CD8-positive, alpha-beta memory T cell (primary cell): ENCODE measurements at places on chromosomes 13 and 19.
A peak's percentile ranks its signal among the peaks of the same experiment; 100 is the strongest.

- no peak for DNase-seq
These were observed 41.8 kb upstream of the ZNF429 start for GRCh38 chr19:21463449-21464105.

GRCh38 chr19:29533578-29534544, 8.1 kb downstream of the VSTM2B start:
- DNase-seq: no peak

DNA sequence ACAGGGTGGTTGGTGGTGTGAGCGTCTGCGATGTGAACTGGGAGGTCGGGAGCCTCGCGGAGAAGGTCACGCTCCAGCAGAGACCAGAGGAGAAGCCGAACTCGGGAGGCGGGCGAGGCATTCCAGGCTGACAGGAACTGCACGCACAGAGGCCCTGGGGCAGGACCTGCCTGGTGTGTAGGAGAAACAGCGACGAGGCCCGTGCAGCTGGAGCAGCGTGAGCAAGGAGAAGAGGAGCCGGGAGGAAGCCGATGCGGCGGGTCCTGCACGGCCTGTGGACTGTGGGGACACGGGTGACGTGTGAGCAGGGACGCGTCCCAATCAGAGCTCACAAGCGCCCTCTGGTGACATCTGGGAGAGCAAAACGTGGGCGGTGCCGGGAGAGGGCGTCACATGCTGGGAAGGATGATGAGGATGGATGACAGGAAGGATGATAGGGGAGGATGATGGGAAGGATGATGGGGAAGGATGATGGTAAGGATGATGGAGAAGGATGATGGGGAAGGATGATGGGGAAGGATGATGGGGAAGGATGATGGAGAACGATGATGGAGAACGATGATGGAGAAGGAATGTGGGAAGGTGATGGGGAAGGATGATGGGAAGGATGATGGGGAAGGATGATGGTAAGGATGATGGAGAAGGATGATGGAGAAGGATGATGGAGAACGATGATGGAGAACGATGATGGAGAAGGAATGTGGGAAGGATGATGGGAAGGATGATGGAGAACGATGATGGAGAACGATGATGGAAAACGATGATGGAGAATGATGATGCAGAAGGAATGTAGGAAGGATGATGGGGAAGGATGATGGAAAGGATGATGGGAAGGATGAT, 16.1 kb upstream of the MADCAM1 start:
- no peak for DNase-seq

- DNase-seq: peak; percentile 26
These were observed 924 bp downstream of the RGCC start for GRCh38 chr13:41458187-41458760.

- DNase-seq: no peak
These were observed 136.6 kb upstream of the USP29 start for GRCh38 chr19:56983171-56983570.

DNA sequence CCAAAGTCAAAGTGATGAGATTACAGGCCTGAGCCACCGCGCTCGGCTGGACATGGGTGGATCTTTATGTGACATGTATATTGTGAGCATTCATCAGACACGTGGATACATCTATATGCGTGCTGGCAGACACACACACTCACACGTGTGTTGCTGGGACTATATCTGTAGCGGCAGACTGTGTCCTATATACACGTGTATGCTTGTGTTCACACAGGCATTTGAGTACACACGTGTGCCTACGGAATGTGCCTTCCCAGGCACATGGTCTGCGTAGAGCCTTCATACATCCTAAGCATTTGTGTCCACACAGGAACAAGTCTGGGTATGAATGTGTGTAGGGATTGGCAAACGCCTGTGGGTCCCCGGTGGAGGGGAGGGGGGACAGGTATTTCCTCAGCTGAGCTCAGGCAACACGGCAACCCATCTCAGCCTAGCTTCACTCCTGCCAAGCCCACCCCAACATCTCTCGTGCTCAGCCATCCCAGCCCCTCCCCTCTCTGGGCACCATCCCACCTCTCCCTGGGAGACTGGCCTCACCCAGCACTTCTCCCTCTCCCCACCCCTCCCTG, 2.6 kb downstream of the UNC13A start:
- DNase-seq: no peak

DNA sequence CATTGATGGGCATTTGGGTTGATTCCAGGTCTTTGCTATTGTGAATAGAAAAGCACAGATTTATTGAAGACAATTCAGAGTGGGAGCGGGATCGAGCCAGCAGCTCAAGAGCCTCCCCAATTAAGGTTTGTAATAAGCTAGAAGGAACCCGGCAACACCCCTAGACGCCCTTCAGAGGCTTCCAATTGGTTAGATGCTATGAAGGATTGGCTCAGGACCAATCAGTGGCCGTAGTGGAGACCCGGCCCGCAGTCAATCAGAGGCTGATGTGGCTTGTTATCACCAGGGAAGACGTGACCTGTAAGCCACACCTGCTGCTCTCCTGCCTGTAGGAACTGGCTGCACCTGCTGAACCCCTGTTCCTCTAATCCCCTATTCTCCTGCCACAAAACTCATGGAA, 14.6 kb downstream of the SIGLEC11 start:
- no peak for DNase-seq

DNA sequence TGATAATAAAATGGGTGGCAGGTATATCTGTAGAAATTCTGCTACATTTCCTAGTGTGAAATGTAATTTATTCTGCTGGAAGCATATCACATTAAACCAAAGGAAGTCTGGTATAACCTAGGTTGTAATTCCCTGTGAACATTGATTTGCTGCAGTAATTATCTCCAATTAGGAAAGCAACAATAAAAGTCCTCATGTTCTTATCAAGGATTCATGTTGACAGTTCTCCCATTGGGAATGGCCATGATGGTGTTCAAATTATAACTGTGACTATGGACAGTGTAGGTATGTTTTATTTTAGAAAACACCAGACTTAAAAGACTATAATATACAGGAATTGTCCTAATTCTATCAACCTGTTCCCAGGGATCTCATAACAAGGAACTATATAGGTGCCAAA, 513.5 kb upstream of the MIR17HG start:
- DNase-seq: no peak

- no peak for DNase-seq
These were observed 1.7 kb downstream of the GAPDHS start for GRCh38 chr19:35534803-35535480.

DNA sequence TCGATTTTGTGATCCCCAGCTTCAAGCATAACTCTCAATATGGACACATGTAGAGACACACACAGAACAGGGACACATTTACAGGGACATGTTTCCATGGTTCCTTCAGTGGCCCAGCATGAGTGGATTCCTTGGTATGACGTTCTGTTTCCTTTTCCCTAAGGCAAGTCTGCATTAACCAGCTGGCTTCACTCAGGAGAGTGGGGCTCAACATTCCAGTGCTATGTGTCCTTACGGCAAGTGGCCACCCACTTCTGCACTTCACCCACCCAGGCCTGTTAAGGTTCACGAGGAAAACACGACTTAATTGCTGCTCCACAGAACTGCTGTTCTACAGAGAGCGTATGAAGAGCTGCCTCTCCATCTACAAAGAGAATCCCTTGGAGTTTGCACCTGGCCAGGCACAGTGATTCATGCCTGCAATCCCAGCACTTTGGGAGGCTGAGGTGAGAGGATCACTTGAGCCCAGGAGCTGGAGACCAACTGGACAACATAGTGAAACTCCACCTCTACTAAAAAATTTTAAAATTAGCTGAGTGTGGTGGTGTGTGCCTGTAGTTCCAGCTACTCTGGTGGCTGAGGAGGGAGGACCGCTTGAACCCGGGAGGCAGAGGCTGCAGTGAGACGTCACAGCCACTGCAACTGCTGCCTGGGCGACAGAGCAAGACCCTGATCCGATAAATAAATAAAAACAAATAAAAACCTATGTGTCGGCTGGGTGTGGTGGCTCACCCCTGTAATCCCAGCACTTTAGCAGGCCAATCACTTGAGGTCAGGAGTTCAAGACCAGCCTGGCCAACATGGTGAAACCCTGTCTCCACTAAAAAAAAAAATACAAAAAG, 32.5 kb downstream of the BRD4 start:
- no peak for DNase-seq

GRCh38 chr13:75908141-75908540, 272.0 kb downstream of the LMO7 start:
- no peak for DNase-seq

GRCh38 chr19:47133021-47133471, 2.4 kb downstream of the SAE1 start:
- DNase-seq: no peak

- no peak for DNase-seq
These were observed 130.8 kb downstream of the KL start for GRCh38 chr13:33146843-33147611.

GRCh38 chr13:75365724-75366173, 116.2 kb downstream of the TBC1D4 start:
- no peak for DNase-seq

GRCh38 chr19:46533078-46533620, 37.5 kb upstream of the PNMA8B start:
- DNase-seq: no peak

DNA sequence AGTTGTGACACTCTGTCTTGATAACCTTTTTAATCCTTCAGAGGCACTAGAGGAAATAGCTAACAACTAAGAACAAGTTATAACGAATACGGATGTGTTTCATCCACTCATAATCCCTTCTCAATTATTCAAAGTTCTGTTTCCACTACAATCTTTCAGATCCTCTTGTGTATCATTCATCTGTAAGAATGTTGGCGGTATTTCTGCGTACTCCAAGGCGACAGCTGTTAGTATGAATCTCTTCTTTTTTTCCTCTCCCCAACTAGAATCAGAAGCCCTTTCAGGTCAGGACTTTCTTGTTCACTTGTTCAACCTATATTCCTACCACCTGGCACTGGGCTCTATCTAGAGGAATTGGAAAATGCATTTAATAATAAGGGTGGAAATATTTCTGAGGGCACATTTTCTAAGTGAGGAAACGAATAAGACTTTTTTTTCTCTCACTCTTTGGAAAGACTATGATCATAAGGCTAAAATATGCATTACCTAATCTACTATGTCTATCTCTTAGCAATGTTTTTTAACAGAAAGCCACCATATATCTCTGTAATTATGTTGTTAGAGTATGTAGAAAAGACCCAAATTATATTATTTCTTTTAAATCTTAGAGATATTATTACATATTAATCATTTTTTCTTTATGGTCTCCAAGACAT, 492.9 kb downstream of the PCDH20 start:
- no peak for DNase-seq

DNA sequence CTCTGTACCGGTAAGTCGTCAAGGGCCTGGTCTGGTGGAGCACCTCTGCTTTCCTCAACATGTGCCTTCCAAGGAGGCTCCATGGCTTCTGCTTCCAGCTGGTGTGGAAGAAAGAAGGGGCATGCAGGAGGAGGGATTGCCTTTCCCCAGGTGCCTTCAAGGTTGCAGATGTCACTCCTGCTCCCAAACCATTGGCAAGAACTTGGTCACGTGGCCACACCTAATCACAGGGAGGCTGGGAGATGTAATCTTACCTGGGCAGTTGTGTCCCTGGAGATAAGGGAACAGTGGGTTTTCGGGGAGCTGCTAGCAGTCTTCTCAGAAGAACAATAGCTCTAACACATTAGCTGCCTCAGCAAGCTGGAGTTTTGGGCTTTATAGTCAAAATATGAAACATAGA, 9.7 kb upstream of the GPR18 start:
- DNase-seq: no peak

DNA sequence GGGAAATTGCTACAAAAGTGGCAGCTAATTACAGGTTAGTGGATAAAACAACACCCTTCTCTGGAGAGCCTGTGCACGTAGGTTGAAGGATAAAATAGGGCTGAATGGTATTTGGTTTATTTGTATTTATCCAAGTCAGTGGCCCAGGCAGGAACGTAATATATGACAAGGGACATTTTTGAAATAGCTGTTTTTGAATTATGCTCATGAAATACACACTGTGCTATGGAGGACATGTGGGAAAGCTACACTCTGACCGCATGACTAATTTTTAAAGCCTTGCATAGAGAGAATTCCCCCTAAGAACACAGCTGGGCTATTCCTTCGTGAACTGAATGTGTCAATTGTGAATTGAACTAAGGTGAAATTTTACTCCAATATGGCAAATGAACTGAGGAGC, 292.1 kb upstream of the MAB21L1 start:
- no peak for DNase-seq

GRCh38 chr13:113167155-113167554, 8.7 kb downstream of the PROZ start:
- no peak for DNase-seq

DNA sequence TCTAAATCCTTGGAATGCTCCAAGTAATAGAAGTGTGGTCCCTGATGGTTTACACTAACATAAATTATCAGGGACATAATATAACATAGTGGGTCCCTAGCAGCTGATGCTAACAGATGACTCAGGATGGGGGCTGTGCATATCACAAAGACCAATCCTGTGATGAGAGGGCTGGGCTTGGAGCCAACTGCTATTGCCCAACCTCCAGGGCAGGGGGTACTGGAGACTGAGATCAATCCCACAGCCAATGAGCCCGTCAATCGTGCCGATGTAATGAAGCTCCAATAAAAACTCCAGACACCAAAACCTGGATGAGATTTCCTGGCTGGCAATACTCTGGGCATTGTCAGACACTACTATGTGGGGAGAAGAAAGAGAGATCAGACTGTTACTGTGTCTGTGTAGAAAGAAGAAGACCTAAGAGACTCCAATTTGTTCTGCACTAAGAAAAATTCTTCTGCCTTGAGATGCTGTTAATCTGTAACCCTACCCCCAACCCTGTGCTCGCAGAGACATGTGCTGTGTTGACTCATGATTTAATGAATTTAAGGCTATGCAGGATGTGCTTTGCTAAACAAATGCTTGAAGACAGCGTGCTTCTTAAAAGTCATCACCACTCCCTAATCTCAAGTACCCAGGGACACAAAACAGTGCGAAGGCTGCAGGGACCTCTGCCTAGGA, 33.4 kb downstream of the ABCC4 start:
- DNase-seq: no peak

DNA sequence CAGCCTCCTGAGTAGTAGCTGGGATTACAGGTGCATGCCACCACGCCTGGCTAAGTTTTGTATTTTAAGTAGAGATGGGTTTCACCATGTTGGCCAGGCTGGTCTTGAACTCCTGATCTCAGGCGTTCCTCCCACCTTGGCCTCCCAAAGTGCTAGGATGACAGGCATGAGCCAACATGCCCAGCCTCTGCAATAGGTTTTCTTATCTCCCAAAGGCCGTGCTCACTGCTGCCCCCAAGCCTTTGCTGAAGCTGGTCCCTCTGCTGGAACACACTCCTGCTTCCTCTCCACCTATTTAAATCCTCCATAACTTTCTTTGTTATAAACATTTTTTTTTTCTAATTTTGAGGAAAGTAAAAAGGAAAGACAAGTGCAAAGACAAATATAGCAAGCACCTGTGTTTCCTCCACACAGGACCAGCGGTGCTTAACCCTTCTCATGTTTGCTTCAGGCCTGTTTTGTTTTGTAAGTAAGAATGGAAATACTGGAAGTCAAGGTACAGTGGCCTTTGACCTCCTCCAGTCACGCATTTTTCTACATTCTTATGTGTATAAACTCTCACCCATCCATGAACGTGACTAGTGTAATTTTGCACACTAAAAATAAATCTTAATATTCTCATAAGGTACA, 14.5 kb upstream of the TNFAIP8L1 start:
- no peak for DNase-seq

- DNase-seq: no peak
These were observed 20.3 kb upstream of the TMTC4 start for GRCh38 chr13:100694722-100695508.

- no peak for DNase-seq
These were observed 25.8 kb downstream of the EPN1 start for GRCh38 chr19:55700813-55701212.
